ENCODE measurements at places on chromosomes 6 and 20.

DNA sequence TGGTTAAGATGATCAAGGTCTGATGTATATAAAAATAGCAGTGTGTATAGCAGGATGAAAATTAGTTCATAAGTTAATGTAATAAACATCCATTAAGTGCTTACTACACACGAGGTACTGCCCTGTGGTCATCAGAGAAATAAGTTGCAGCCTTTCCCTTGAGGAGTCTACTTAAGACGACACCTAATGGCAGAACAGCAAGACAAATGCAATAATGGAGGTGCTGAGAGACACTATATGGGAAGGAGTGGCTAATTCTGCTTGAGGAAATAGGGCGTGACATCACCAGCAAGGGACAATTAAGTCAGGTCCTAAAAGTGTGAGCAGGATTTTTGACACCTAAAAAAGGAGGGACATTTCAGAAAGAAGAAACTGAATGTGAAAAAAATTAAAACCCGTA lies 75.2 kb downstream of the BACH2 start:
- DNase-seq = no peak

DNA sequence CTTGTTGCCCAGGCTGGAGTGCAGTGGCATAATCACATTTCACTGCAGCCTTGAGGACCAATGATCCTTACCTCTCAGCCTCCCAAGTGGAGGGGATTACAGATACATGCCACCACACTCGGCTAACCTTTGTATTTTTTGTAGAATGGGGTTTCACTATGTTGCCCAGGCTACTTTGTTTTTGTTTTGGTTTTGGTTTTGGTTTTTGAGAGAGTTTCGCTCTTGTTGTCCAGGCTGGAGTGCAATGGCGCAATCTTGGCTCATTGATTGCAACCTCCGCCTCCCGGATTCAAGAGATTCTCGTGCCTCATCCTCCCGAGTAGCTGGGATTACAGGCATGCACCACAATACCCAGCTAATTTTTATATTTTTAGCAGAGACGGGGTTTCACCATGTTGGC lies 105.5 kb downstream of the BMP7 start:
- DNase-seq = no peak

GRCh38 chr20:44650771-44651433 lies 597 bp downstream of the ADA start:
- no peak for DNase-seq

- no peak for DNase-seq
Observed at GRCh38 chr6:20173833-20174792, 38.2 kb downstream of the MBOAT1 start.

DNA sequence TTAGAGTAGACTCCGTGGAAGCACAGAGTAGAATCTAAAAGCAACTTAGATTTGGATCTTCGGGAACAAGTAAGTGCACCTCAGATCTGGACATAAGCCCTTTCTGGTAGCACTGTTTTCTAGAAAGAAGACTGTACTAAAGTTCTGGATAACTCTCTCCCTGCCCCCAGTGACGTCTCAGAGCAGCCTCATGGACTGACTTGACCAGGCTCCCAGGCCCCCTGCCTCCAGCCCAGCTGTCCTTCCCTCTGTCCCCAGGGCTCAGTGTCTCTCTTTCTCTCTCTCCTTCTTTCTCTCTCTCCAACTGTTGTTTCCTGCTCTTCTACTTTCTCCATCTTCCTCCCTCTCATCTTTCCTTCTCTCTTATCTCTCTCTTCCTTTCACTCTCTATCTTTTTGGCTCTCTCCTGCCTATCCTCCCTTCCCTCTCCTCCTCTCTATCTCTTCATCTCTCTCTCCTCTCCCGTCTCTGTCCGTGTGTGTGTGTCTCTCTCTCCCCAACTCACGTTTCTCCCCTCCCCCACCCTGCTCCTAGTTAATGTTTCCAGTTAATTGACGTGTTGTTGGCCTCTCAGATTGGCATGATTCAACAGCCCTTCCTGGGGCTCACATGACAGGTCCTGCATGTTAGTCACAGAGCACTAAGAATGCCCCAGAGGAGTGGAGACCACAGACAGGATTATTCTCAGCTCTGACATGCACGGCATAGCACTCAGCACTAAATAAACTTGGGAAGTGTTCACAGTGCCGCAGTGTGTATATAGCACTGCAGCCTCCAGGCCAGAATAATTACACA lies 180.4 kb upstream of the FOXQ1 start:
- DNase-seq = peak; percentile 30

Measured in osteocyte (in vitro differentiated cells).